ENCODE measurements at places on chromosomes 7 and 10. TPM values are rescaled to one million over a fixed set of nuclear protein-coding genes. Genes with fewer than 3 reads are reported as not detected.

The ODAD2 gene
- total RNA-seq = not detected

DNA sequence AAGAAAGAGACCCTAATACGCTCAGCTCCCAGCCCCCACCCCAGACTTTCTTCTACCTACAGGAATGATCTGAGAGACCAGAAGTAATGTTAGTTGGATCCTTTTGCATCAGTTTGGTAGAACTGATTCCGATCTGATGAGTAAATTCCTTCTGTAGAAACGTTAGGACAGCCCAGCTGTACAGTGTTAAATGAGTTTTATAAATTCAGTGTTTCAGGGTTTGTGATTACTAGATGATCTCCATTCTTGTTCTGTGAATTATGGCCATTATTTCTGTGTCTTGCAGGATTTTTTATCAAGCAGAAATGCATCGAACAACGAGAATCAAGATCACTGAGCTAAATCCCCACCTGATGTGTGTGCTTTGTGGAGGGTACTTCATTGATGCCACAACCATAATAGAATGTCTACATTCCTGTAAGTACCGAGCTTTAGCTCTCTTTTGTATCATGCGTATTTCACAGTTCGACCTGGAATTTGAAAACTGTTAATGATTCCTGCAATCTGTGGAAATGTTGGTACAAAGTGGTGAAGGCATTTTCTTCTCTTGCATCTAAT, 5.3 kb downstream of the BMI1 start:
- DNase-seq = no peak

DNA sequence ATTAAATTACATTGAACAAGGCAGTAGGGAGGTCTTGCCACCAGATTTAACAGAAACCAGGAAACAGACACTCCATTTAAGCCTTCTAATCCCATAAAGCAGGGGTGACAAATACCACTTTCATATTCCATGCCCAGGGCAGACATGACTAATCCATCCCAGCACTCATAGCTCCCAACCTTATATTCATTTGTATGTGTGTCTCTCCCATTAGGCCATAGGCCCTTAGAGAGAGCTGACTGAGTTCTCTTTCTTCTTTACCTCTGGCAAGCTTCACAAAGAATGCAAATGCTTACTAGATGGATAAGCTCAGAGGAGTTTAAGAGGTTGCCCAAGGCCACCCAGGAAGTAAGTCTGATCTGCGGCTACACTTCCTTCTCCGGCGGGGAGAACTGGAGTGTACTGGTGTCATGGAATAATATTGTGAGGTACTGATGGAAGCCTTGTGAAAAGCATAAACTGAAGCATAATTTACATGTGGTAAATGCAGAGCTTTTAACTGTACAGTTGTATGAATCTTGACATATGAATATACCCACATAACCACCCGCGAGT, 239.7 kb upstream of the HABP2 start:
- DNase-seq = no peak

GRCh38 chr7:41065663-41066062, 637.2 kb downstream of the INHBA start:
- no peak for DNase-seq

The PTPN20 gene
- 2.1 TPM for total RNA-seq

DNA sequence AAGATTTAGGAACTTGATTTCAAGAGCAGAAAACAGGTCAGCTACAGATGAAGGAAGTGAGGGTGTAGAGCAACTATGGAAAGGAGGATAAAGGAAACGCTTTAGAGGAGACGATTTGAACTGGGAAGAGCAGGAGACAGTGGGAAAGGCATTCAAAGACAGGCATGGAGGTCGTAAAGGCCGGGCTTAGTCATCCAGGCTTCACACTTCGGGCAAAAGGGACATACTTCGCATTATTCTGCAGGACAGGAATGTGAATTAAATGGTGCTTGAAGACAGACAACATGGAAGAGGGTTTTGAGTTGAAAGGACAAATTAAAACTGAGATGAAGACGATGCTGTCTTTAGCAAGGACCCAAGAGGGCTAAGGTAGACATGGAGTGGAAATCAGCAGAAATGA, 8.1 kb downstream of the FAM171A1 start:
- DNase-seq = no peak

DNA sequence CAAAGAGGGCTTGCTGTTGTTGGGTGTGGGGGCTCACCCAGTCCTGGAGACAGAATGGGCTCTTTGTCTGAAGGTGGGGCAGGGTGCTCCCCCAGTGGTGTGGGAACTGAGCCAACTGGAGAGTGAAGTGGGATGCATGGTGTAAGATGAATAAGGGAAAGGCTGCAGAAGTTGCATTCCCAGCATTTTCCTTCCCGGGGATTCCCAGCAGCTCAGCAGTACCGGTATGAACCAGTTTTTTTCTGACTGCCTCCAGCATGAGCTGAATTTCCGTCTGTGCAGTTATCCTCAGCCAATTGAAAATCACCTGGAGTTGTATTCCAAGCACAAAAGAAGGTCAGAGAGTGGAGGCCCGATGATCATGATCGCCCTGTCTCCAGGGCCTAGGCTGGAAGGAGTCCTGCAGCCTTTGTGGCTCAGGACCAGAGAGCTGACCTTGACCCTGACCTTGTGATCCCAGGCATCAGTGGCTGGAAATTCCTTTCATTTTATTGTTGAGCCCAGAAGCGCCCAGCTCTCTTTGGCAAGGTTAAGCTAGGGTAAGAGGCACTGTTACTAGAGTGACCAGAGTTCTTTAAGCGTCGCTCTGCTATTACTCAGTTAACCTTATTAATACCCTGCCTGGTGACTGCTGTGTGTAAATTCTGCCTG, 33.4 kb downstream of the OGDH start:
- no peak for DNase-seq

DNA sequence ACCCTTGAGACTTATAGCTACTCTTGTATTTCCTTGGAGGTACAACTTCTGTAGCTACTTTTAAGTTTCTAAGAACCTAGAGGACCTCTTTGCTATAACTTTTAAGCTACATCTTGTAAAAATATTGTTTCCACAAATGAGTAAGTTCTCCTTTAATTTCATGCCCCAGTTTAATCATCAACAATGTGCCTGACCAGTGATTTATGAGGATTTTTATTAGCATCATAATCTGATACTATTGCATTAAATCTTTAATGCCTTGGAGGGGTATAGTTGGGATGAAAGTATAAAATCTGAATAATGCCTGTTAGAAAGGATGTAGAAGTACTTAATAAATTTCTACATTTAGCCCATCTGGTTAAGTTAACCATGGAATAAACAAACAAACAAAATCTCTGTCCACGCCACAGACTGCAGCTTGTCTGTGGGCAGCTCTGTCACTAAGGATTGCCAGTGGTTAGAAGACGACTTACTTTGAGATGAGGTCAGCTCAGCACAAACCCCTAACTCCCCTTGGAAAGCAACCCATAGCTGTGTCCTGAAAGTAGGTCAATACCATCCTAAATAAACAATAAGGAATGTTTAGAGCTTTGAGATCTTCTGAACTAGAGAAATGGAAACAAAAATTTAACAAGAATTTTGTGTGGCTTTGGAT, 18.3 kb downstream of the UBE2D1 start:
- no peak for DNase-seq

The C1GALT1 gene
- 42.1 TPM for total RNA-seq

- DNase-seq = no peak
Observed at GRCh38 chr10:3924344-3924743, 139.3 kb upstream of the KLF6 start.

DNA sequence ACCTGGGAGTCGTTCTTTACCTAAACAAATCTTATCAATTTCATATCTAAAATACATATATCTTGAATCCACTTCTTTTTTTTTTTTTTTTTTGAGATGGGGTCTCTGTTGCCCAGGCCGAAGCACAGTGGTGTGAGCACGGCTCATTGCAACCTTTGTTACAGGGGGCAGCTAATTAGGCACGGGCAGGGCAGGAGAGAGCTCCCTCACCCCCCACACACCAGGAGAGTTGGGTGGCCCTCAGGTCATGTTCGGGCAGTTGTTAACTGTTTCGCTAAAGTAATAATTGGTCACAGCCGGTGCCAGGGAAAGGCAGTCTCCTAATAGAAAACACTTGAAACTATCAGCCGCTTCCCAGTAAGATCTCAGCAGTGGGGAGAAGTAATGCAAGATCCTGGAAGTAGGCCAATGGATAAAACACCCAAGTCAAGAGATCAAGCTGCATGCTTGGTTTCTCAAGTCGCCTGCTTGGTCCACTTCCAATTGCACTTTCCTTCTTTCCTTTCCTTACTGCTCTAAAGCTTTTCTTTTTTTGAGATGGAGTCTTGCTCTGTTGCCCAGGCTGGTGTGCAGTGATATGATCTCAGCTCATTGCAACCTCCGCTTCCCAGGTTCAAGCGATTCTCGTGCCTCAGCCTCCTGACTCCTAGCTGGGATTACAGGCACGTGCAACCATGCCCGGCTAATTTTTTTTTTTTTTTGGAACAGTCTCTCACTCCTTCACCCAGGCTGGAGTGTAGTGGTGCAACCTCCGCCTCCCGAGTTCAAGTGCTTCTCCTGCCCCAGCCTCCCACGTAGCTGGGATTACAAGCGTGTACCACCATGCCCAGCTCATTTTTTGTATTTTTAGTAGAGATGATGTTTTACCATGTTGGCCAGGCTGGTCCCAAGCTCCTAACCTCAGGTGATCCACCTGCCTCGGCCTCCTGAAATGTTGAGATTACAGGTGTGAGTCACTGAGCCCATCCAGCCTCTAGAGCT, 21.3 kb upstream of the EFCAB10 start:
- no peak for DNase-seq

- DNase-seq = no peak
Observed at GRCh38 chr10:118516716-118517115, 78.7 kb downstream of the PRLHR start.

- no peak for DNase-seq
Observed at GRCh38 chr7:7851381-7851780, 117.2 kb upstream of the GLCCI1 start.

The SPDYE8 gene
- total RNA-seq = not detected

DNA sequence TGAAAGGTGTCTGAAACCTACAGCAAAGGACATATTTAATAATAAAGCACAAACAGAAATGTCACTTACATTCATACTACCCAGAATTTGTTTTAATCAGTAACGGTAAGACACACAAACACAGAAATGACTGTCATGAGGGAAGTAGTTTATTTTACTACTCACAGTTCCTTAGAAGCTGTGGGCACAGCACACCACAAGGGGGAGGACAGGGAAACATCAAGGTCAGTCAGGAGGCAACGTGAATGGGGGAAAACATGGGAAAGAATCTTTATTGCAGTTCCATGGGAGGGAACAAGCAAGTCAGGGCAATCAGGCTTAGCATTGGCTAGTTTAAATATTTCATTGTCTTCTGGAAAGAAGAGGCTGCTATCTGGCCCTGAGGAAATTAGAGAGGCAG, 123.8 kb upstream of the PDSS1 start:
- no peak for DNase-seq

DNA sequence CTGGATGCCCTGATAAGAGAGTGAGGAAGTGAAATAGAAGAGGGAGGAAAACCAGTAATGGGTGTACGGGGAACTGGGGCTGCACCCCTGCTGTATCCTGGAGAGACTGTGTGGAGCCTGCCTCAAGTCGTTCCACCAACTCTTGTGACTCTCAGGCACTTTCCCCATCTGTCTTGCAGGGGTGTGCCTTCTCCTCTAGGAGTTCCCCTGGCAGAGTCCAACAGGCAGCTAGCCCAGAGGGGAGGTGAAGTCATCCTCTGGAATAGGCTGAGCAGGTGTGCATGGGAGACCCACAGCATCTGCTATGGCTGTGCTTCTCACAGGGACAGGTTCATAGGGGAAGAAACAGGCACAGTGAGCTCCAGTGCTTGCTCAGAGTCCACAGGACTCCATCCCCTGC, 46.8 kb downstream of the WIPF3 start:
- DNase-seq = no peak

GRCh38 chr7:148201992-148202391, 388.6 kb upstream of the C7orf33 start:
- no peak for DNase-seq

DNA sequence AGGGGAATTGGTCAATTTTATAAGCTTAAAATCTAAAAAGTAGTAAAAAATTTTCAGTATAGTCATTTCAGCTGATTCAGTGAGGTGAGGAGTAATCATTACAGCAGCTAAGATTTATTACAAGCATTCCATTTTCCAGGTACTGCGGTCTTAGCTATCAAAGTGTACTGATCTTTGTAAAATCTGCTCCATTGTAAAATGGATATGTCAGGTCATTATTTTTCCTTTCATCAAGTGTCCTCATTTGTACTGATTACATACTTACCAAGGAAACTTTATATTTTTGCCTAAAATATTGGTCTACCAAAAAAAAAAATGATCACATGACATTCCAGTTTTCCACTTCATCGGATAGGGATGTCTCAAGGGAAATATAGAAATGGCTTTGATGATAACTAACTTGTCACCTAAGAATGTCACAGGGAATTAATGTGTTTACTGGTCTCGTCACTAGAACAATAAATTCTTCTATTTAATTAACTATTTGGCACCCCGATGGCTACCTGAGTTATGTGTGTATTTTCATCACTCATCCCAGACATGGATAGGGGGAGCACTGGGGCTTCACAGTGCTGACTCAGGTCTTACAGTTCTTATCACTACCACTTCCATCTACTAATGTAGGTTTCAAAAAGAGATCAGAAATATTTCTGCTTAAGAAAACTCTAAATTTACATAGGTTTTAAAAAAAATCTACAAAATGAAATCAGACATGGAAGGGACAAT, 948.4 kb downstream of the PCDH15 start:
- no peak for DNase-seq

DNA sequence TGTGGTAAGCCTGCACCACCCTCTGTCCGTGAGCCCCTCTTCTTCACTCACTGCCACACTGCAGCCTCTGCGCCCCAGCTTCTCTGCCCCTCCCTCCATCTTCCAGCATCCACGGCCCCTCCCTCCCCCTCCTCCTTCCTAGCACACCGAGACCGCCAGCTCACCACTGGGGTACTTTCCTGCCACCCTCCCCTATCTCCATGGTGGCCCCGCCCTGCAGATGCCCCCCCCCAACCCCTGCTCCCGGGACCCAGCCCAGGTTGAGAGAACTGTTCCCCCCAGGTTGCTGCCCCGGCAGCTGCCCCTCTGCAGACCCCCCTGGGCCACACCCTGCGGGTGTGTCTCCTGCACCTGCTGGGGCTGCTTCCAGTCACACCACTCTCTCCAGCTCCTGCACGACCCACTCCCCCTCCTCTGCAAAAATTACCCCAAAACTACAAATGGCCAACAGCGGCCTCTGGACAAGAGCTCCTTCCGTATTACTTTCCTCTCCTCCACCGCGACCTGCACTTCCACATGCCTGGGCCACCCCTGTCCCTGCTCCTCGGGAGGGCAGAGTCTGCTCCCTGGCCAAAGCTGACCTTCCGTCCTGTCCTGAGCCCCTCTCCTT, 209.2 kb upstream of the PPP2R2D start:
- no peak for DNase-seq

GRCh38 chr7:18103436-18104218, 76.0 kb upstream of the PRPS1L1 start:
- no peak for DNase-seq

- DNase-seq = no peak
Observed at GRCh38 chr7:157770716-157771320, 434.0 kb downstream of the DNAJB6 start.

GRCh38 chr7:124276005-124276622, 243.2 kb upstream of the TMEM229A start:
- DNase-seq = no peak
